Frontal cortex (tissue), 4 donors: ENCODE measurements at places on chromosomes 5 and 9. TPM values are rescaled to one million over a fixed set of nuclear protein-coding genes. Genes with fewer than 3 reads are reported as not detected.

- no peak for DNase-seq
Measured at GRCh38 chr9:96108691-96109380, 193.1 kb downstream of the HSD17B3 start.

DNA sequence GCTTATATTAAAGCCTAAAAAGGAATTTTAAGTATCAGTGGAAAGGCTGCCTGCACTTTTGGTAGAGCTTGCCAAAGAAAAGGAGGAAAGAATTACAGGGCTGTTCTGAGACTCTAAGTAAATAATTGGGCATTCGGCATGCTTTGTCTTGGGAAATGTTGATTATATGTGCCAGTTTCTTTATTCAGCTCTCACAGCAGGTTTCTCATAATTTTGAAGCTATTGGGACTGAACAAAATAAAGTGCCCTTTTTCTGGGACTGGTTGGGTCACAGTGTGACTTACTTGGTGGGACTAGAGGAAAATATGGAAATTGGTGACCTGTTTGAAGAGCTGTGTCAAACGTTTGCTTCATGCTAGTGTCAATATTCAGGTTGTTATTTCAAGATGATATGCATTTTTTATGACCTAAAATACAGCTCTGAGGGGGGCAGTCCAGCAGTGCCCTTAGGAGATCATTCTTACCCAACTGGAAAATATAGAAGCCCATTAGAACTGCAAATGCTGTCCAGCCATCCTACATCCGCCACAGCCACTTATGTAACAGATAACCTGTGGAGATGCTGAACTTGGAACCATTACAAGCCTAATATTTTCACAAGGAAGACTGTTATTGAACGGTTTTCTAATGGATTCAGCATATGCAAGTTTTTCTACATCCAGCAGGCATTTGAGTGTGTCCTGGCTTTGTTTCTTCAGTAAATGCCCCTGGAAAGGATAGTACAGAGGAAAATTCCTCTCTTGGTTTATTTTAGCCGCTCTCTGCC, 122.4 kb downstream of the SNCAIP start:
- no peak for DNase-seq

- DNase-seq: no peak
Measured at GRCh38 chr9:38371495-38371894, 21.0 kb upstream of the ALDH1B1 start.

GRCh38 chr5:179680780-179681401, at the start of gene CBY3:
Gene CBY3 (minus strand): TSS chr5:179681034. CDS start chr5:179680918, 116 bp downstream.
- DNase-seq: no peak

DNA sequence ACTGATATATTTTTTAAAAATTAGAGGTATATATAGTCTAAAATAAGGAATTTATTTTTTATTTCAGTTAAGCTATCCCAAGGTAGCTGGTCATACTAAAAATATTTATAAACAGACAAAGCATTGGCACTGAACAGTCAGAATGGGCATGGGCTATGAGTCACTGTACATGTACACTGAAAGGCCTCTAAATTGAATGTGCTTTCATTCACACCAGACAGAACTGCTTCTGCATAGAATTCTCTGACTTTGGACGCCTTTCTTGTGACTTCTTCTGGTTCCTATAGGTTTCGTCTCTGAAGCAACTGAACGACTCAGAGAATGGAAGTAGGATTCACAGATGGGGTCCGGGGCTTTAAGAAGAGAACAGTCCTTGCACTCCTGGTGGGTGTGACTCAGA, 394.8 kb upstream of the MEF2C start:
- no peak for DNase-seq

DNA sequence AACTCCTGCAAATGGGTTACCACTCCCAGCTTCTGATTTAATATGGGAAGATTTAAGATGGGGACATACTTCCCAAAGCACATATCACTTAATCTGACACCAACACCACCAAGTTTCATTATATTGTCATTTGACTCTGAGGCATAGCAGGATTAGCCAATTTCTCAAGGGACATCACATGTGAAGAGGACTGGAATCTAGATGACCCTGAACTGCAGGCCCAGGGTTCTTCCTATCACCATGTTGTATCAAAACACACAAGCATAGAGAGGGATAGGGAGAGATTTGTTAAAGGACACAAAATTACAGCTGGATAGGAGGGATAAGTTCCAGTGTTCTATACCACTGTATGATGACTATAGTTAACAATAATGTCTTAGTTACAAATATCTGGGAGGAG, 168.3 kb upstream of the PPP2R2B start:
- no peak for DNase-seq

DNA sequence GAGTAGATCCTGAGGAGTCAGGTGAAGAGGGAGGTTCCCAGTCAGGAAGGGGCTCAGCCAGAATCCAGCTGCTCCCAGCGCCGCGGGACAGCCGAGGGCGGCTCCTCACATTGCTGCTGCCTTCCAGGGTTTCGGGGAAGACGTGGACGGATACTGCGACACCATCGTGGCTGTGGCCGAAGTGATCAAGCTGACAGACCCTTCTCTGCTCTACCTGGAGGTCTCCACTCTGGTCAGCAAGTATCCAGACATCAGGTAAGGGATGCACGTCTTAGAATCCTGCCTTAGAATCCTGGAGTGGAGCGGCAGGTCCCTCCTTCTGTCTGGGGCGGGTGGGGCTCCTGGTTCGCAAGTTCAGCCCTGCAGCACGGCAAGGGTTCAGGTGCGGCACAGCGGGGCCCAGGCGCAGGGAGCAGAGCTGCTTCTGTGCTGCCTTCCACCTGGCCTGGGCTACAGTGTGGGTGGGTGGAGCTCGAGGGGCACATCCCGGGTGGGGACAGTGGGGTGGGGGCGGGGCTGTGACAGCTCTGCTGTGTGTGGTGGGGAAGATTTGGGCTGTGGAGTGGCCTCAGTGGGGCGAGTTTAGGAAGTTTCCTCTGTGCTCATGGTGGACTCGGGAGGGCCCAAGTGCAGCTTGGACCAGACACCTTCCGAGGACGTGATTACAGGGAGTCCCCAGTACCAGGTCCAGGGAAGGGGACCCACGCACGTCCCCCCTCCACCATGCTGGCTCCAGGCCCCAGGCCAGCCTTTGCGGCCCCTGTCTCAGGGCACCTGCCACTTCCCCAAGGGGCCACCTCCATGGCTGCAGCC, 22.8 kb downstream of the EXOC3 start:
- DNase-seq: no peak

DNA sequence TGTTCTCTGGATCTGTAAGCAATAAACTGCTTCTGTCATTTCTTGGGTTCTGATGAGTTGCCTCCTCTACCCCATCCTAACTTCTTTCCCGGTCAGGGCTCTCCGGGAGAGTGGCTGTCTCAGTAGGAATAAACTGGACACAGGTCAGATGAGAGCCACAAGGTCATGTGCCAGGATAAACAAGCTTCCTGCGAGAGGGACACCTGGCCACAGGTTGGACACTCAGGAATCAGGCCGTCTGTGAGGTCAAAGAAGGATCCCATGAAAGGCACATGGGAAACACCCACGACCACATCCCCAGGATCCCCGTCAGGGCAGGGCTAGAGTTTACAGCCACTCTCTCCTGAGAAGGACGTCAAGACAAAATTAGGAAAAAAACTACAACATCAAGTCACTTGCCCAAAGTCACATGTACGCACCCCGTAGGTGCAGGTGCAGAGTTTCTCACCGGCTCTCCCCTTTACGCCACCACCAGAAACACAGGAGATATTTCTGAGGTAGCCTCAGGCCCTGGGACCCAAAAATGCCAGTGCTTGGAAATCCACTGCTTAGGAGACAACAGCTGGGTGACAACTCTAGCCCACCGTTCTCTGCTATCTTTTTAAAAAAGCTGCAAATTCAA, 28.7 kb downstream of the CCT5 start:
- no peak for DNase-seq

GRCh38 chr5:125877248-125877647, 546.0 kb upstream of the GRAMD2B start:
- no peak for DNase-seq

- DNase-seq: no peak
Measured at GRCh38 chr5:141617682-141618029, 1.1 kb downstream of the DIAPH1 start.

DNA sequence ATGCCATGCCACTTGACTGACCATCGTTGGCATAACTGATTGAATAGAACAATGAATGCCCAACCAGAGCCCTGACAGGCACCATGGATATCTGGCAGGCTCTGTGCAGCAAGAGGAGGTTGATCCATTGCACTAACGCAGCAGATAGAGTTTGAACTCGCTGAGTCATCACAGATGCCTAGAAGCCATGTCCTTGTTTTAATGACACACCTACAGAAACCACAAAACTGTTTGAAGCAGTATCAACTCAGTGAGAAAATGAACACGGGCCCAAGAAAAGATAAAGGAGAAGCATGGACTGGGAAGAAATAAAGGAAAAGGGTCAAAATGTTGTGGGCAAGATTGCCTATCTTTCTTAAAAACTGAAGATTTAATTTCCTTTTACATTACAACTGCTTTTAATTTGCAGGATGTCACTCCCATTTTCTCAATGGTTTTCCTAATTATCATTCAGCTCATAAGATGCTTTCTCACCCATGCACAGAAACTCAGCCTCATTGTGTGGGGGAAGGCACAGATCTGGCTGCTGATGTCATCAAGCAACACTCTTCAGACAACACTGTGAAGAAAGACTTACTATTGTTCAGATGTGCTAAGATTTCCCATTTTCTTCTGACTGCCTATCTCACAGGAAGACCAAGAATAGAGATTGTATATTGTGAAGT, 129.0 kb downstream of the PIK3R1 start:
- DNase-seq: no peak

GRCh38 chr9:112569186-112569585, 82.6 kb downstream of the KIAA1958 start:
- DNase-seq: no peak

GRCh38 chr5:141101059-141101458, 786 bp downstream of the PCDHB3 start:
- no peak for DNase-seq

DNA sequence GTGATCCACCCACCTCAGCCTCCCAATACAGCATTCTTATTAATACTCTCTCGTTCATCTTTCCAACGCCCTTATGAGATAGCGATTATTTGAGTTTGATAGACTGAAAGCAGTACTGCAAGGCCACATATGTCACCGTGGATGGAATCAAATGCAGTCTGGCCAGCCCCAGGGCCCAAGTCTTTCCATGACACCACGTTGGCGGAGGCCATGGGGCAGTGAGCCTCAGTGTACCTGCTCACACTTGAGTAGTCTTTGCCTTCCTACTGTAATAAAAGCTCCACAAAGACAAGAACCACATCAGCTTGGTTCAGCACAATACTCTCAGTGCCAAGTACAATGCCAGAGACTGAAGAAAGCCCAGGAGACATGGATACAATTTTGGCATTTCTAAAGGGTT, 88.5 kb downstream of the TTLL11 start:
- DNase-seq: no peak

DNA sequence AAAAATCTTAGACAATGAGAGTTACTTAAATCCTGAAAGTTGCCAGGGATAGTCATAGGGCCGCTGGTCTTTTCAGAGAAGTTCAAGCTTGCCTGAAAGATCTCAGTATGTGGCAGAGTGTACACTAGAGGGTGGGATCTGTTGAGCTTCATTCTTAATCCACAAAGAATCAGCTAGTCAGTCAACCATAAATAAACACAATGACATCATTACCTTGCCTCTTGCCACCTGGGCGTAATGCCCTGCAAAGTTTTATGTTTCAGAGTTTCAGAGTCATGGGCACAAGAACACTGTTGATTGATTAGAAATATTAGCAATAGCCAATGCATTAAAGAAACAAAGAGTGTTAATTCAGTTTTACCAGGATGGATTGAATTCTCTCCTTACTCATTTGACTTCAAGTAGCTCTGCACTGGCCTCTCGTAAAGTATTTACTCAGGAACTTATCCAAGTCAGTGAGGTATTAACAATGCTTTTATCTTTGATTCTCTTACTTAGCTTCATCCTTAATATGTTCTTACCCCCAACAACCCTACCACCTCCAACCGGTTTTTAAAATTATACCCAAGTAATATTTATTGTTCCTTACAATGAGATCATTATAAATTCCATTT, 14.3 kb upstream of the ANXA1 start:
- no peak for DNase-seq

GRCh38 chr5:123545506-123545905, 33.5 kb downstream of the CSNK1G3 start:
- no peak for DNase-seq

DNA sequence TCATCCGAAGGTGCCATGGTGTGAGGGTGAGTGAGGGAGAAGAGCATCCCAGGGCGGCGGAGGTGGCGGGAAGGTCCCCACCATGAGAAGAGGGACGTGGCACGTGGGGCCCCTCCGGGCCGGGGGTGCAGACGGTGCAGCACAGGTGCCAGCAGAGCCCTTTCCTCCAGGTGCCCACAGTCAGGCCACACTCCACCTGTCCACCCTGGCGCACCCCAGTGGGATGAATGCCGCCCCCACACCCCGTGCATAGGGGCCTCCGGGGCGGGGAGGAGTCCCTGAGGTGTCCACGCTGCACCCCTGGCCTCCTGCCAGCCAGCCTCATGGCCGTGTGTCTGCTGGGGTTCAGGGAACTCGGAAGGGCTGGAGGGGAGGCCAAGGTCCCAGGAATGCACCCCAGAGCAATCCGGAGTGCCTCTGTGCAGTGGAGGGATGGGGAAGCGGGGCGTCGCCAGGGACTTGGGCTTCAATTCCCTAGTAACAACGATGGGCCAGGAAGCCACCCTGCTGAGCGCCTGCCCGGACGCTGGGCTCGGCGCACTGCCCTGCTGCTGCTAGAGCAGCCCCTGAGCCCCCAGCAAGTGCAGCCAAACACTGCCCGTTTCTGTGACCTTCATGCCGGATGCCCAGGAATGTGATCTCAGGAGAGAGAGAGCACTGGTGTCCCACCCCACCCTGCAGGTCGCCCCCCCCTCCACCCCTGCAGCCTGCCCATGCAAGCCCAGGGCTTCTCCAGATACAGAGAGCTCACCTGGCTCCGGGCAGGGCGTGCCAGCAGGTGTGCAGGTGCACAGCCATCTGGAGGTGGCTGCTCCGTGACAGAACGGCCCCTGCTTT, 8.8 kb upstream of the NACC2 start:
- no peak for DNase-seq

- no peak for DNase-seq
Measured at GRCh38 chr9:110105107-110105506, 102.9 kb downstream of the C9orf152 start.

DNA sequence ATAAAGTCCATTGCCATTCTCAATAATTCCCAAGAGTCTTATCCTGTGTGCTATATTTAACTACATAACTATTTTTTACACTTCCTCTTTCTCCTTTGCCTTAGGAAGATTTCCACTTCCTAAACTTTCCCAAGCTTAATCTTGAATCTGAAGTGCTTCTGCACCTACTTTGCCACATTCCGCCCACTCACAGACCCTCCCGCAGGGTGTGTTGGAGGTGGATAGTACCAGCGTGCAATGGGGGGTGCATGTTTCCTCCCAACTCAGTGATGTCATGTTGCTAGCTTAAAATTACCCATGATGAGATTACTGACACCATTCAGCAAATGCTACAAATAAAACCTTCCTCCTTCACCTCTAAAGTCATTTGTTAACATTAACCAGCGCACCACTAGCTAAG, 460.2 kb downstream of the NR2F1-AS1 start:
- DNase-seq: no peak

GRCh38 chr5:143413958-143414669, 10.6 kb upstream of the NR3C1 start:
- no peak for DNase-seq

The GGTA1 gene
- 2.4 TPM for total RNA-seq

The NTRK2 gene
- 221 TPM for total RNA-seq

The EGR1 gene
- total RNA-seq: 0.82 TPM

The GABRG2 gene
- total RNA-seq: 40.4 TPM

The C6 gene
- 0.41 TPM for total RNA-seq

The CCNI2 gene
- 1.6 TPM for total RNA-seq

The CER1 gene
- not detected for total RNA-seq

The SLC6A7 gene
- total RNA-seq: 2.9 TPM

The STK32A gene
- 4.1 TPM for total RNA-seq

The SPINK1 gene
- total RNA-seq: not detected

The PTGES gene
- total RNA-seq: 3.7 TPM

The CPLANE1 gene
- total RNA-seq: 81.1 TPM
